Endothelial cell of umbilical vein (primary cell): ENCODE measurements at places on chromosomes 11 and 22. TPM values are rescaled to one million over a fixed set of nuclear protein-coding genes. Genes with fewer than 3 reads are reported as not detected.

- no peak for DNase-seq
These were observed 745.7 kb downstream of the FAM181B start for GRCh38 chr11:81987829-81988472.

- DNase-seq, result peak; percentile 40
These were observed 825 bp downstream of the FBXO3 start for GRCh38 chr11:33773404-33773986.

GRCh38 chr11:2886191-2886894, 768 bp upstream of the CDKN1C start:
- peak; percentile 39 for DNase-seq

- no peak for DNase-seq
These were observed 9.6 kb upstream of the TP53I11 start for GRCh38 chr11:44960200-44960845.

DNA sequence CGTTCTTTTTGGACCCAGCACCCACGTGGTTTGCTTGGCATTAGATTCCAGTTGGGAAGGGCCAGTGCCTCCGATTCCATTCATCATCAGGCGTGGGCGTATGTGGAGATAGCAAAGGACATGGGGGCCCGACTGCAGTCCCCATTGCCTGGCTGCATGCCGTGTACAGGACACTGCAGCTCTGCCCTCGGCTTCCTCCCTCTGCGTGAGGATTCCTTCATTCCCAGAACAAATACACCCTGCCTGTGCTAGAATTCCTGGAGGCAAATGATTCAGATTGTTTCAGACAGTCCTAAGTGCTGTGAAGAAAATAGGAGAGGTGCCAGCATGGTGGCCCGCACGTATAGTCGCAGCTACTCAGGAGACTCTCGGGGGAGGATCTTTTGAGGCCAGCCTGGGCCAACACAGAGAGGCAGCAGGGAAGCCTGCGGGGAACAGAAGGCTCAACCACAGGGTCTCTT, 15.4 kb downstream of the DERL3 start:
- no peak for DNase-seq

SPCS2 gene
- total RNA-seq, result 140 and 152 TPM in 2 replicates

CEND1 gene
- 0.40 and 0.83 TPM in 2 replicates for total RNA-seq
